Activated CD4-positive, alpha-beta T cell treated with anti-CD3 and anti-CD28 coated beads for 36 hours (primary cell): ENCODE measurements at places on chromosomes 1 and 21. TPM values are rescaled to one million over a fixed set of nuclear protein-coding genes. Genes with fewer than 3 reads are reported as not detected.

BNIPL gene
- total RNA-seq: 1.6 TPM

DNA sequence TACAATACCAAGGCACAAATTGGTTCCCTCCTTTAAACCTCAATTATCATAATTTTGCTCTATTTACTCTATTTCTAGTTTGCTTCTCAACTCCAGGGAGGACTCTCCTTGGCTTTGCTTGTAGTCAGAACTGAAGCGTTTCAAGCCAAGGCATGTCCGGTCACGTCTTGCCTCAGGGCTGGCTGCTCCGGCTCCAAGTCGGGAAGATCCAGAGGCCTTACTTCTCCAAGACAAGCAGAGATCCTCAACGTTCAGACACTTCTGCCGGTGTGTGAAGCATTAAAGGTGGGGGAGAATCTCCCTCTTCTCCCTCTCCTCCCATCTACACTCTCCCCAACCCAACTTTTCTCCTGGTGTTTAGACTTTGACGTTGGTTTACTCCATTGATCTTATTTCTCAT is 7.2 kb upstream of the HHAT start:
- DNase-seq: no peak

GRCh38 chr1:186330758-186331157 is 44.3 kb downstream of the TPR start:
- no peak for DNase-seq

DNA sequence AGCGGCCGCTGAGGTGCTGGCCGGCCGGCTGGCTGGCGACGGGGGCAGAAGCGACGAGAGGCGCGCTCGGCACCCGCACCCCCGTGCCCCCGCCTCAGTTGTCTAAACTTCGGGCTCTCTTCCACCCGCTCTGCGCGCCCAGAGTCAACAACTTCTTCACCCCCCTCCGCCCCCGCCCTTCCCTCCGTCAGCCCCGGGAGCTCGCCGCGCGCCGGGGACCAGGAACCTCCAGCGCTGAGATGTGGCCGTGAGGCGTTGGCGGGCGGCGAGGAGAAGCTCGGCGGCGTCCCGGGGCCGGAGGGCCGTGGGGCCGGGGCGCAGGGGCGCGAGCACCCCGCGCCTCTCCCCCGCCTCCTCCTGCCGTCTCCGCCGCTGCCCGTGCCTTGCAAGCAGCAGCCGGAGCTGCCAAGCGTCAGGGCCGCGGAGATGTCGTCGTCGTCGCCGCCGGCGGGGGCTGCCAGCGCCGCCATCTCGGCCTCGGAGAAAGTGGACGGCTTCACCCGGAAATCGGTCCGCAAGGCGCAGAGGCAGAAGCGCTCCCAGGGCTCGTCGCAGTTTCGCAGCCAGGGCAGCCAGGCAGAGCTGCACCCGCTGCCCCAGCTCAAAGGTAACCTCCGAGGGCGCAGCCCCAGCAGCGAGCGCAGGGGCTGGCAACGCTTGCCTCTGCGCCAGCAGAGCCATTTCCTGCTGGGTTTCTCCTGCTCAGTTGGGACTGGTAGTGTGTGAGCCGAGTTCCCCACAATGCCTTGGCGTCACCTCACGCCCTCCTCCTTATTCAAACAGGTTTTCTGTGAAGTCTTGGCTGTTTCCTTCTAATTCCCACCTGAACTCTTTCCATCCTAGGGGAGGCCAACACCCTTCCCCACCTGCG is 710 bp downstream of the PPP2R5A start:
- peak; percentile 86 for DNase-seq

GRCh38 chr21:26443291-26443690 is 129.8 kb downstream of the CYYR1 start:
- DNase-seq: no peak

GLIS1 gene
- not detected for total RNA-seq

DNA sequence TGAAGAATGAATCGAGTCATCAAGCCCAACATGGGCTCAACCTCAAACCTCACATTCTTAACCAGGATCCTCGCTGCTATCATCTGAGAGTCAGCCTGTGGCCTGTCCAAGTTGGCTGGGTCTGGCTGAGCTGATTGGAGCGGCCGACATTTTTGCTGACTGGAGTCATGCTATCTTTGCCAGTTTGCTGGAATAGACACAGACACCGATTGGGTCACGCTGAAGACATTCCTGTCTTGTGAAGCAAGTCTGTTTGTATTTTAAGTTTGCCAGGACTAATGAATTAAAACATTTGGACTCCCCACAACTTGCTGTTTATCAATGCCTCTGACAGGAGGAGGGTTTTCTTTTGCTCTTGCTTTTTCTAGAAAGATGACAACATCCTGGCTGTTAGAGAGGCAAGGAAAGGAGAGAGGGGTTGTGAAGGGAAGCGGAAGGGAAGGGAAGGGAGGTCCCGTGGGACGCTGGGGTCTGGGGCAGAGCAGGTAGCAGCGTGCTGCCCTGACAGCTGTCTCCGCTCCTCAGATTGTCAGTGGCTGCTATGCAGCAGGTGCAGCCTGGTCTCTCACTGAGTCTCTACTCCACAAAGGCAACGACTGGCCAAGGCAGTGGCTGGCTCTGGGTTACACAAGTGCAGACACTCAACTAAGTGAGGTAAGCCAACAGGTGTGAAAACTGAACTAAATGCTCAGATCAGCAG is at the start of gene MAP3K7CL:
Gene MAP3K7CL, plus strand, starts transcription at position 375 of the 700 bp plus-strand sequence. CDS start 2,701 bp downstream, outside the sequence.
- no peak for DNase-seq

SHISA4 gene
- total RNA-seq: 0.14 TPM

NR1I3 gene
- not detected for total RNA-seq

CALML6 gene
- 0.81 TPM for total RNA-seq

DNA sequence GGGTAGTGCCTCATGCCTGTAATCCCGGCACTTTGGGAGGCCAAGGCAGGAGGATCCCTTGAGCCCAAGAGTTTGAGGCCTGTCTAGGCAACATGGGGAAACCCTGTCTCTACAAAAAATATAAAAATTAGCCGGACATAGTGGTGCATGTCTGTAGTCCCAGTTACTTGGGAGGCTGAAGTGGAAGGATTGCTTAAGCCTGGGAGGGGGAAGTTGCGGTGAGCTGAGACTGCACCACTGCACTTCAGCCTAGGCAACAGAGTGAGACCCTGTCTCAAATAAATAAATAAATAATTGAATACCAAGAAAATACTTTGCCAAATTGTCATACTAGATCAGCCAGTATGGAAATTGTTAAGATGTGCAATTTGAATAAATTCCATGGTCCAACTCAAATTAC is 5.9 kb upstream of the RBBP5 start:
- no peak for DNase-seq

DNA sequence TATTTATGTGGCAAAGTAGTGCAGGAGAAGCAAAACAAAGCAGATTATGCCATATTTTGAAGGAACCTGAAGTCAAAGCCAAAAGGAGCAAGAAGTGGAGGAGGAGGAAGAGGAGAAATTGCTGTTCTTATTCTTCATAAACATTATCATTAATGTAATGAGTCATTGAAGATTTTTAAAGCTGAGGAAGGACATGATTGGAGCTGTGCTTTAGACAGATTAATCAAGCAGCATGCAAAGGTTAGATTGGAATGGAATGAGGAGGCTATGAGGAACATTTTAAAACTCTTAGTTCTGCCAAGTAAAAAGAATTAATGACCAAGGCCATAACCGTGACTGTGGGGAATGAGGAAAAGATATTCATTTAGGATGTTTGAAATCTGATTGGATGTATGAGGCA is 33.0 kb upstream of the HSD17B7 start:
- no peak for DNase-seq

GRCh38 chr1:236716160-236716559 is 29.9 kb downstream of the ACTN2 start:
- no peak for DNase-seq

DNA sequence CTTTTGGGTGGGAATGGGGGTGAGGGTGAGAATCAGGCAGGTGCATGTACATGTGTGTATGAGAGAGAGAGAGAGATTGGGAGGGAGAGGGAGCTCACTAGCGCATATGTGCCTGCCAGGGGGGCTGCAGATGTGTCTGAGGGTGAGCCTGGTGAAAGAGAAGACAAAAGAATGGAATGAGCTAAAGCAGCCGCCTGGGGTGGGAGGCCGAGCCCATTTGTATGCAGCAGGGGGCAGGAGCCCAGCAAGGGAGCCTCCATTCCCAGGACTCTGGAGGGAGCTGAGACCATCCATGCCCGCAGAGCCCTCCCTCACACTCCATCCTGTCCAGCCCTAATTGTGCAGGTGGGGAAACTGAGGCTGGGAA is 95.0 kb downstream of the EPHB2 start:
- DNase-seq: no peak

- DNase-seq: no peak
Observed at GRCh38 chr1:182193908-182194550, 132.5 kb upstream of the ZNF648 start.

GRCh38 chr1:64363111-64363510 is 106.8 kb upstream of the CACHD1 start:
- no peak for DNase-seq

GRCh38 chr1:226627924-226628611 is 79.5 kb downstream of the STUM start:
- DNase-seq: peak; percentile 68
